NCI-H82 (cell line): ENCODE measurements at places on chromosomes 6 and 20.

GRCh38 chr20:13613917-13614316, 24.8 kb downstream of the TASP1 start:
- no peak for DNase-seq

- no peak for DNase-seq
These were observed 224.3 kb downstream of the UBE3D start for GRCh38 chr6:82841309-82841708.

DNA sequence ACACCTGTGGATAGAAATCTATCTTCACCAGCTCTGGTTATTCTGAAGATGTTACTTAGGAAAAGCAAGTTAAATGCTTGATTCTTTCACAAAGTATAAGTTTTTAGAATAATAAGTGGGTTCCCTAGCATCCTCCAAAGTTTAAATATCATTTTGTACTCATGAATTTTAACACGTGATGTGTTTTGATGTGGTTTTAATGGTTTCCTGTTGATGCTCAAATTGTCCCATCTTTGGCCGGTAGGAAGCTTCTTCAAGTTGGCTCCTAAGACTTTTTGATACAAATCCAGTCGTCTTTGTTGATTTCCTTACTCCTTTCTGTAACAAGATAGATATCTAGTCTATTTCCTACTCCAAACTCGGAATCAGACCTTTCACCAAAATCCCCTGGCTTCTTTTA, 94.5 kb upstream of the STXBP5 start:
- no peak for DNase-seq

DNA sequence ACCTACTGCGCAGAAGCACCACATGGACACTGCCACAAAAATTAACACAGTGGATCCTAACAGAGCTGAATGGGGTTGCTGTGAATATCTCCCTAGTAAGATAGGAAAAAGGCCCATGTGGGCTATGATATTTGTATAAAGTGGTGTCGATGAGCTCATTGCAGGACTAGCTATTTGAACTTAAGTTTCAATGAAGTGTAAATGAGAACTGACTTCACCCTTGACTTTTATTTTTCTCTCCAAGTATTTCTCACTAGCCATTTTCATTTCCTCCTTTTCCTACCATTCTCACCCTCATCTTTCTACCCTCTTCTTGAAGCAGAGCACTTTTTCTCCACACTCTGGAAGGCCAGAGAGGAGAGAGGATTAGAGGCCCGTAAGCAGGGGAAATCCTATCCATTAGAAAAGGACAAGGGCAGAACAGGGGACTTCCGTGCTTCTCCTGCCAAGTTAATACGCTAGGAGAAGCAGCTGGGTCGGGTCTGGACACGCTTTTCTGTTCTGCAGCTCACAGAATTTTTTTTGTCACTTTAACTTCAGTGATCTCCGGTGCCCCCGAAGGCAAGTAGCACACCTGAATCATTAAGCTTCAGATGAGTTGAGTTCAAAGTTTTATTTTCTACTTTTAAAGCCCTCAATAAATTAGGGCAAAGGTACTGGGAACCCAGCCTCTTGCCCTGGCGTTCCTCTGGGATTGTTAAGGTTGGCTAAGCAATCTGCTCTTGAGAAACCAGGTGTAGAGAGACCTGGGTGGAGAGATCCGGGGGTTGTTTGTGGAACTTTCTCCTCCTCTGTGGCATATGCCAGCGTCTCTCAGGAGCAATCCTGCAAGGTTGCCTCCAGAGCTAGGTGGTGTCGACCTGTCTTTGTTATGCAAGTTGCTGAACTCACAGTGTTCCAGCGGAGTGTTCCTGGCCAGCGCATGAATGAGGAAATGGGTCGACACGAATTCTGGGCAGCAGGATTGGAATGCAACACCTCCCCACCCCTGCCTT, 56.2 kb upstream of the ARID1B start:
- DNase-seq = peak; percentile 78

DNA sequence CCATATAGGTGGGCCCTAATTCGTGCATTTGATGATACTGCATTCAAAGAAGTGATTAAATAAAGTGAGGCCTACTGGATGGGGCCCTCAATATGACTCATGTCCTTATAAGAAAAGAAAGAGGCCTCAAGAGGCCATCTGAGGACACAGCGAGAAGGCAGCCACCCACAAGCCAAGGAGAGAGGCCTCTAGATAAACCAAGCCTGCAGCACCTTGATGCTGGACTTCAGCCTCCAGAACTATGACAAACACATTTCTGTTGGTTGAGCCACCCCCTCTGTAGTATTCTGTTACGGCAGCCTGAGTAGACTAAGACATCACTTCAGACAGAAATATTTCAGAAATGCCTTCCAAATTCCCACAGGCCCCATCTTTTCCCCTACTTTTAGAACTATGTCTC, 82.5 kb upstream of the PLEKHG1 start:
- no peak for DNase-seq

DNA sequence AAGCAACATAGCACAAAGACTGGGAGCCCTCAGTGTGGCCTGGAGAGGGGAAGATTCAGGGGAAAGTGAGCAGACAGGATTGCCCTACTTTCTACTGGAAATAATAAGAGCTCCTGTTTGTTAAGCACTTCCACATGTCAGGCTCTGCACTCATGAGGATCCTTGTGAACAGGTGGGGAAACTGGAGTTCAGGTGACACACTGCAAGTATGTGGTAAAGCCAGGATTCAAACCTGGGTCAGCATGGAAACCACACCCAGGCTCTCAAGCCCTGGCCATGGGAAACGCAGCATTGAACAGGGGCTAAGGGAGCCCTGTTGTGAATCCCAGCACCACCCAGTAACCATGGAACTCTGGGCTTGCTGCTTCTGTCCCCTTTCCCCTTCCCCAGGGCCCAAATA, 42.8 kb upstream of the ID1 start:
- no peak for DNase-seq

GRCh38 chr6:119240257-119241110, 109.1 kb downstream of the MAN1A1 start:
- peak; percentile 80 for DNase-seq

GRCh38 chr6:155177363-155177961, 86.4 kb upstream of the CLDN20 start:
- DNase-seq = peak; percentile 86

DNA sequence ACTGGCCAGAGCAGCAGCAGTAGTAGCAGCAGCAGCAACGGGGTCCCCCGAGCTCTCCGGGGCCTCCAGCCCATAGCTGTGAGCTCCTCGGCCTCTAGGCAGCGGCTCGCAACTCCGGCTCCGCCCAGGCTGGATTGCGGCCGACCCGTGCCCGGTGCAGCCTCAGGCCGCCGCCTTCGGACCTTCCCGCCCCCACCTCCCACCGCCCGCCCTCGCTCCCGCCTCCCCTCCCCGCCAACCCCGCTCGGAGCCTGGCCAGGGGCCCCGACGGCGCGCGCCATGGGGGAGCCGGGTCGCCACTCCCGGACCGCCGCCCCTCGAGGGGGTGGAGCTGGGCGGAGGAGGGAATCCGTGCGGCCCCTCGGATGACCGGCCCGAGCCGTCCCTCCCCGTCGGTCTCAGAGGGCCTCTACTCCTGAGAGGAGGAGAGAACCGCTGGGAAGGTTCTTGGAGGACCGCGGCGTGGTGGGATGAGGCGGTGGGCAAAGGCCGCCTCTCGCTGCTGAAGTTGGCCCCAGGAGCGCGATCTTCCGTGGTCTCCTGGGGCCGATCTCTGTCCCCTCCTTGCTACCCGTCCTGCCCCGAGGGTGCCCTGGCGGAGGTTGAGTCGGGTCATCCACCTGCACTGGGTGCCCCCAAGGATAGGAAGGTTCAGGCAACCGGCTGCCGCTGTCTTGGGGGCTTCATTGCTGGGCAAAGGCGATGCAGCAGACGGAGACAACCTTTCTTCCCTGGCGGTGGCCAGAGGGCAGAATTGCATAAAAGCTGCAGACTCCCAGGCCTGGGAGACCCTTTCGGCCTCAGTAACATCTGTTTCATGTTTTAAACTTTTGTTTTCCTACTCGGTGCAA, at the start of gene ADAM33:
TSS of gene ADAM33 (minus strand) at position 80 of the 851 bp plus-strand sequence. CDS start at position 74, 6 bp downstream.
- no peak for DNase-seq

DNA sequence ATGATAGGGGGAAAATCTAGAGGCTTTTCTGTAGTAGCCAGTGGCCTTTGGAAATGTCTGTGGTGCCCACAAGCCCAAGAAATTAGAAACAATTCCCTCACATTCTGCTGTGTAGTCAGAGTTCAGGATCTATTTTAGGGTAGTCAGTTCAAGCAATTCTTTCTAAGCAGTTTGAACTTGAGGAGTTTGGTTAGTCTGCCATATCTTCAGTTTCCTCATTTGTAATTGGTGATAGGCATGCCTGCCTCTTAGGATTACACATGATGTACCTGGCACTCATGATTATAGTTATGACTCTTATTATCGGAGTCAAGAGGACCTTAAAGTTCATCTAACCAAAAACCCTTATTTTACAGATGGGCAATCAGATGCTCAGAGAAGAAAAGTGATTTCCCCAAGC, 21.2 kb upstream of the MEP1A start:
- no peak for DNase-seq

- no peak for DNase-seq
These were observed 123.8 kb upstream of the TMEM170B start for GRCh38 chr6:11413728-11414127.

DNA sequence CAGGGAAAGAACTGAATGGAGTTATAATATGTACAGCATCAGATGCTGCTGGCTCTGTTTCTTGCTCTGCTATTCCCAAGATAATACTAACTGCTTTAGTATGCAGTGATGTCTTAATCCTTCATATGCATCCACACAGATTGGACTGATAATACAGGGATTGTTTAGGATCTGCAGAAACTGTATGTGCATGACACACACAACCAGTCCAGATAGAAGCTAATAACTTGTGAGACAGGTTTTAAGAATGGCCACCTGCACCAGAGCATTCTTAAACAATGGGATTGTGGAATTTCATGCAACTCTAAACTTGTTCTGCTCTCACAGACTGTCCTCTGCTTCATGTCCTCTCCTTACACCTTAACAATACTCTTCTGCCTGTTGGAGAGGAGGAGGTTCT, 90.9 kb downstream of the SPTLC3 start:
- DNase-seq = peak; percentile 22

DNA sequence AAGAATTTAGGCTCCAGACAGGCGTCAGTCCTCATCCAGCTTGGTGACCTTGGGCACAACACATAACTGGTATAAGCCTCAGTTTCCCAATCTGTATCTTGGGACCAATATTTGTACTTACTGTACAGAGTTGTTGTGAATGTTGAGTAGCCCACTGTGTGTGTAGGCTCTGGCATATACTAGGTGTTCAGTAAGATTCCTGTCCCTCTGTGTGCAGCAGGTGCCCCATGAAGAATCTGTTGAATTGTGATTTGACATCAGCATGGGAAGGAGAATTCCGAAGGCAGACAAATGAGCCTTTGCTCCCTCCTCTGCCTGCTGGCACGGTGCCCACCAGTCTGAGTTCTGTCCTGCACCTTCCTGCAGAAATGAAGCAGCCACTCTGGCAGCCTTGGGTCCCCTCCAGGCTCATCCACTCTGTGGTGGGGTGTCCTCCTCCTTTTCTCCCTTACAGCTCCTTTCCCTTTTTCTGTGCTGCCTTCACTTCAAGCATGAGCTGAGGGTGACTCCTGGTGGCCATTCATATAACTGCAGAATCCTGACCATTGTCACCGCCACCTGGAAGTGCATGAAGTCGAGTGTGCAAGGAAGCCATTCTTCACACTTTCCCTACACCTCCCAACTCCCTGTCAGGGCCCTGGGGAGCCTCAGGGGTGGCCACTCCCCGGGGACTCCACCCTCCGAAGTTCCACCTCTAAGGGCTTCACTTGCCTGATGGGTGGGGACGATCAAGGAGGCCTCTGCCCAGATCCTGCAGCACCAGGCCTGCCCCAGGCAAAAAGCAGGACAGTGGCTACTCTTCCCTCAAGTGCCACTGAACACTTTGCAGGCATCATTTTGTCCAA, 48.2 kb downstream of the MRPL14 start:
- no peak for DNase-seq

GRCh38 chr20:56924292-56925081, 295.4 kb downstream of the TFAP2C start:
- DNase-seq = peak; percentile 42

DNA sequence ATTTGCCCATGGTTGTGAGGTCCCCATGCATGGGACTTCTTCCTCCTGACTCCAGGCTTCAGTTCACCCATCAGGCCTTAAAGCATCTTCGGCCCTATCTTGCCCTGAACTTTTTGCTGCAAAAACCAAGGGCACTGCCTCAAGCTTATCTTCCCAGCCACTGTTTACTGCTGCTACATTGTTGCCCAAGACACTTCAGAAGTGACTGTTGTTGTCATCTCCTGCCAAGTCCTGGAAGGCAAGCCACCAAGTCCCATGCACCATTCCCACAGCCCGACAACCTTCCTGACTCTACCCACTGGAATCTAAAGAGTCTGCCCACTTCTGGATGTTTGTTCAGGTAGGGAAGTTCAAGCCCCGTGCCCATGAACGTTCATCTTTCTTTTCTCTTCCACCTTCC, 12.4 kb downstream of the BANF2 start:
- DNase-seq = no peak

DNA sequence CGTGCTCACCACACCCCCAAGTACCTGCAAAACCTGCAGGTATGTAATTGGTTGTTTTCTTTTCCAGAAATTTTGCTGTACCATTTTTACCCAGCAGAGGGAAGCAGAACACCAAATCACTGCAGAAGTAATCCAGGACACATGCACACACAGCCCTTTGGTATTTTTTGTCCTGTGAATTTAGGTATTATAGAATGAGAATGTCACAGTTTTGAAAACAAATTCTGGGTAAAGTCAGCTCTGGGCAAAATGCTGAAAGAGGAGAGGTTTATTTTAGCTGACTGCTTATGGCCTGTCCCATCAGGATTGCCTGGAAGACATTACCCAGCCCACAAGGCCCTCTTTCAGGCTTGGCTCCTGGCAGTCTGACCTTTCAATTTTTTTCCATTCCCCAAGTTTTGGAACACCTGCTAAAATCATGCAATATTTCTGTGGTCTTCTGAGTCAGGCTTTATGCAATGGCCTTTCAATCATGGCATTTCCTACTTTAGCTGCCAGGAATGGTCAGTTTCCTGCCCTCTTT, 3.5 kb upstream of the EFHC1 start:
- peak; percentile 82 for DNase-seq

DNA sequence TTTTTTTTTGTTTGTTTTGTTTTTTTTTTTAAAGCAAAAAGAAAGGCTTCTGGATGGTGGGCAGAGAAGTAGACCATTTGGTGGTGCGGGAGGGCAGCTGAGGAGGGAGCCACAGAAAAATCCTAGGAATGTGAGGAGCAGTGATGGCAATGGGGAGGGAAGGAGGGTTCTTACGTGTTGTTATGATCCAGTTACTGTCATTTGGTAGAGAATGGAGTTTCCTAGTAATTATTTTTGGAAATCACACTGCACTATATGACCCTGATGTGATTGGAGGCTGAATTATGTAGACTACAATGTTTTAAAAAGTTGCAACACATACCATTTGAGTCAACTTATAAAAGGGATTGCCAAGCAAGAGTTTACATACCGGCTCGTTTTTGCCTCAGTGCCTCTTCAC, 22.1 kb downstream of the ADGRF5 start:
- DNase-seq = no peak

GRCh38 chr20:49823152-49823847, 10.7 kb downstream of the SLC9A8 start:
- no peak for DNase-seq

DNA sequence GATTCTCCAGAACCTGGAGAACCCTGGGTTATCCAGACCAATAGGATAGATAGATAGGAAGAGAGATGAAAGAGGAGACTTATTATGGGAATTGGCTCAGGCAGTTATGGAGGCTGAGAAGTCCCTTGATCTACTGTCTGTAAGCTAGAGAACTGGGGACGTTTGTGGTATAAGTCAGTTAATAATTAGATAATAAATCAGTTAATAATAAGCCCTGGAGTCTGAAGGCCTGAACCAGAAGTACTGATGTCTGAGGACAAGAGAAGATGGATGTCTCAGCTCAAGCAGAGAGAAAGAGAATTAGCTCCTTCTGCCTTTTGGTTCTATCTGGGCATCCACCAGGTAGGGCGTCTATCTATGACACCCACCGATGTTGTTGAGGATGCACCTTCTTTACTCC, 72.9 kb upstream of the SLC22A23 start:
- DNase-seq = no peak
